ENCODE measurements at places on chromosomes 2 and 18. TPM values are rescaled to one million over a fixed set of nuclear protein-coding genes. Genes with fewer than 3 reads are reported as not detected.

POTEC gene
- not detected for total RNA-seq

ANKRD44 gene
- 5.6 TPM for total RNA-seq

IL36G gene
- total RNA-seq: not detected

NBAS gene
- total RNA-seq: 100 TPM

KLF7 gene
- 31.7 TPM for total RNA-seq

ZBTB7C gene
- total RNA-seq: not detected

DGUOK gene
- total RNA-seq: 30.1 TPM

IL36RN gene
- total RNA-seq: not detected

RAB27B gene
- total RNA-seq: 3.5 TPM

CHRNA1 gene
- total RNA-seq: 0.09 TPM

TWSG1 gene
- 60.2 TPM for total RNA-seq

GALNT3 gene
- 0.09 TPM for total RNA-seq

PTPRM gene
- 80.9 TPM for total RNA-seq

GRB14 gene
- 2.1 TPM for total RNA-seq

CLEC4F gene
- not detected for total RNA-seq

CRYGD gene
- not detected for total RNA-seq

PLEKHB2 gene
- 101 TPM for total RNA-seq

ALPP gene
- not detected for total RNA-seq

POMC gene
- 0.66 TPM for total RNA-seq

BCL2 gene
- 2.2 TPM for total RNA-seq

NAT8 gene
- not detected for total RNA-seq

GRHL1 gene
- 0.63 TPM for total RNA-seq

PRSS56 gene
- total RNA-seq: not detected

SERPINB3 gene
- not detected for total RNA-seq

EVA1A gene
- 116 TPM for total RNA-seq

DYNAP gene
- not detected for total RNA-seq

ACVR1C gene
- total RNA-seq: not detected

ARHGAP25 gene
- total RNA-seq: 3.1 TPM

MYO3B gene
- total RNA-seq: not detected

SMC6 gene
- total RNA-seq: 26.0 TPM

ITGB6 gene
- total RNA-seq: not detected

SLC16A14 gene
- total RNA-seq: 0.18 TPM

RAMP1 gene
- total RNA-seq: 0.19 TPM

NEB gene
- total RNA-seq: 0.45 TPM

TLX2 gene
- total RNA-seq: not detected

NTSR2 gene
- total RNA-seq: not detected

CD207 gene
- total RNA-seq: under 0.01 TPM

DYSF gene
- total RNA-seq: 87.3 TPM

GTF3C2 gene
- 23.8 TPM for total RNA-seq

CIB4 gene
- not detected for total RNA-seq

IL1F10 gene
- total RNA-seq: not detected

TDRD15 gene
- under 0.01 TPM for total RNA-seq

TUBA4B gene
- not detected for total RNA-seq

SETBP1 gene
- 0.38 TPM for total RNA-seq

C2orf15 gene
- total RNA-seq: 0.18 TPM

GPD2 gene
- 43.0 TPM for total RNA-seq

DSG4 gene
- total RNA-seq: not detected

CABYR gene
- 1.6 TPM for total RNA-seq

MSTN gene
- not detected for total RNA-seq

SOX11 gene
- total RNA-seq: not detected
